ENCODE measurements at places on chromosomes 5 and 9.

DNA sequence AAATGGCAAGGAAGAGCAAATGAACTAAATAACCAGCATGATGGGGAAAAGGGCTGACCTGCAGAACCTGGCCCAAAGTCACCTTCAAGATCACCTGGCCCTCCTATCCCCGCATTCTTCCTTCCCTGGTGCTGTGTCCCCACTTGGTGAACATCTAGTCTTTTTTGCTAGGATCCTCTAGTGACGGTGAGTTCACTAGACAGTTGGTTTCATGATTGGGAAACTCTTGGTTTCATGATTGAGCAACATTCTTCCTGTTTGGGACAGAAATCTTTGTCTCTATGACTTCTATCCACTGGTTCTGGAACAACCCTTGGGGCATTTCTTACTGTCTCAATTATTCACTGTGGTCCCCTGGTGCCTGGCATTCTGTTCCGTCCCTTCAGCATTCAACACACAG lies 50.2 kb upstream of the DAB2IP start:
- DNase-seq = peak; percentile 92

GRCh38 chr5:68339921-68340321 lies 124.4 kb downstream of the PIK3R1 start:
- no peak for DNase-seq

- no peak for DNase-seq
These were observed 74.5 kb downstream of the SH3TC2 start for GRCh38 chr5:148988328-148988727.

- no peak for DNase-seq
These were observed 110.8 kb downstream of the MARCHF3 start for GRCh38 chr5:126919566-126919965.

DNA sequence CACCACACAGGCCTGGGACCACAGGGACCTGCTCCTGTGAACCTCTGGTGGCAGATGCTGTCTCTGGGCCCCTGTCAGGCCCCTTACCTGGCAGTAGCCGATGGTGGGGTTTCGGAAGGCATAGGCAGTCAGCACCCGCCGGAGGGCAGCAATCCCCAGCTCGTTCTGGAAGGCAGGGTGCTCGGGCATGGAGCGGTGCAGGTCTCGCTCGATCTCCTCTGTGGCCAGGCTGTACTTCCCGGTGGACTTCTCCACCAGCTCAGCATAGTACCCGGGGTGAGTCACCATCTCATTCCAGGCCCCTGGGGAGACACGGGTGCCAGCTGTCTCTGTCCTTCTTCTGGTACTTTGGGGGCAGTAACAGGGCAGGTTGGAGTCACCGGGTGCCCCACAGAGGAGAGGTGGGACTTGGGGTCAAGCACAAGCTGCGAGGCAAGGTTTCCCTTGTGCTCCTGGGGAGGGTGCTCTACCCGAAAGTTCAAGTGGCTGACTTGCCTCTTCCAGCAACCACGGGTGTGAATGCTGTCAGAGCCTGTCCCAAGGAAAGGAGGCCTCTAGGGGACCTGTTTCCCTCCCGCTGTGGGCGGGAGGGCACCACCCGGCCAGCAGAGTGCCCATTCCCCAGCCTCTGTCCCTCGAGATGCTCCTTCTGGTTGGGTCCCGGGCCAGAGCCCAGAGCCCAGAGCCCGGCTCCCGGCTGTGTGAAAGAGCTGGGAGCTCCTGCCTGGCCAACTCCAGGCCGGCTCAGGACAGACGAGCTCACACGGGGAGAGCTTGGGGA lies 19.8 kb upstream of the MRNIP start:
- no peak for DNase-seq

- DNase-seq = no peak
These were observed 174.4 kb upstream of the RGMB start for GRCh38 chr5:98599016-98599415.

DNA sequence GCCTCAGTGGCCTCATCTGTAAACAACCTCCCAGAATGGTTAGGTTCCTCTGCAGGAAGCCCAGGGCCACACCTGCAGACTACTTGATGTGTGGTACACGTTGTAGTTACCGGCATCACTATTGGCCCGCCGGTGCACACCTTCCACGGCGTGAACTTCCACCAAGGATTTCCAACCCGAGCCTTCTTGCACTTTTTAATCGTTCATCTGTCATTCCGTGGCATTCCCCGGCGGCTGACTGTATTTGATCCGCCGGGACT lies 5.3 kb upstream of the TRIM41 start:
- no peak for DNase-seq

GRCh38 chr9:123187131-123187530 lies 81.3 kb downstream of the STRBP start:
- no peak for DNase-seq

- no peak for DNase-seq
These were observed 132.9 kb downstream of the ROR2 start for GRCh38 chr9:91817106-91817492.

DNA sequence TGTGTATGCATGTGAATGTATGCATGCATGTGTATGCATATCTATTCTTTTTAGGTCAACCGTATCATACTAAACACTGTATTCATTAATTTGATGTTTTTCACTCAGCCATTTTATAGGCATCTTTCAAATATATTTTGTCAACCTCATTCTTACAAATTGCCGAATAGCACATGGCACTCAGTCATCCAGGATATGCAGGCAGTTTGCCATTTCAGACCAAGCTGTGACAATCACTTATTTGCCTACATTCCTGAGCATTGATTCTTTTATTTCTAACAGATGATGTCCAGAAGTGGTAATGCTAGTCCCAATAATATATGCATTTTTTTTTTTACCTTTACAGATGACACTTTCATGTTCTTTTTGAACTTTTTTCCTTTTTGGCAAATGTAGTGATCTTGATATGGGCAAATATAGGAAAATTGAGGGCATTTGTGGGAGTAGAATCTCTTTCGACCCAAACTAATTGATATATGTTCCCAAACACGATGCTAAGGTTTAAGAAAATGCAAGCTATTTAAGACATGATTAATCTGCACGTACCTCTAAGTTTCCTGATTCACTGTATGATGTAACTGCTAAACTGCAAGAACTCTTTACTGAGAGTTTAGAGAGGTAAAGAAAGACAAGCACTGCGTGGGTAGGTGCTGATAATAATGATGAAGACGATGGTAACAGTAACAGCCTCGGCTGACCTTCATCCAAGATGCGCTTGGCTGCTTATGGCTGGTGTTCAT lies 153.9 kb upstream of the DAP start:
- no peak for DNase-seq

DNA sequence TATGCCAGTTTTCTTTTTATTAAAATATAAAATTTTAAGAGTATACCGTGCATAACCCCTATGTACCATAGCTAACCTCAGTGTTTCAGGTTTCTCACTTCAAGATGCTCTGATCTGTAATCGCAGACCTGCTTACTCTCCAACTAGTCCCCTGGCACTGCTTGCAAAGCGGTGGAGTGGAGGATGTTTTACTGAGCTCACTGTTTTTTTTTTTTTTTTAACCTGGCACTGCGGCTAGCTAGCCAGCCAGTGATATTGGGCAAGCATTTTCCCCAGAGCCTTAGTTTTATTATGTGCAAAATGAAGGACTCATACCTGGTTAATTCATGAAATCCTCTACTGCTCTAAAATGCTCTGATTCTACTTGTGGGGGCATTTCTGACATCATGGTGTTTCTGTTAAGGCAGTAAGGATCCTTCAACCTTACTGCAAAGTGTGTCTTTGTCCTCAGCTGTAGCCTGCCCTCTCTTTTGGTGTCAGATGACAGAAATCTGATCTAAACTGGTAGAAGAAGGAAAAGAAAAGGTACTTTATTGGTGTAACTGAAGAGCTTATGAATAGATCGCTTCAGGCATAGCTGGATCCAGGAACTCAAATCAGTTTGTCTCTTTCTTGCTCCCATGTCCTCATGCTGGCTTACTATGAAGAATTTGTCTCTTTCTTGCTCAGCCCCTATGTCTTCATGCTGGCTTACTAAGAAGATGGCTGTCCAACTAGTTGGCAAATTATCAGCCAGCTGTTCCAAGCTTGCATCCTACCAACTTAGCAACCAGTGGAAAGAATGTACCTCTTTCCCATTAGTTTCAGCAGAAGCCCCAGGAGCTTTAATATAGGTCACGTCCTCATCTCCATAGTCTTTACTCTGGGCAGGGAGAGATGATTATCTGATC lies 59.8 kb downstream of the DOCK2 start:
- DNase-seq = no peak

- no peak for DNase-seq
These were observed 14.2 kb upstream of the PSIP1 start for GRCh38 chr9:15524845-15525455.

DNA sequence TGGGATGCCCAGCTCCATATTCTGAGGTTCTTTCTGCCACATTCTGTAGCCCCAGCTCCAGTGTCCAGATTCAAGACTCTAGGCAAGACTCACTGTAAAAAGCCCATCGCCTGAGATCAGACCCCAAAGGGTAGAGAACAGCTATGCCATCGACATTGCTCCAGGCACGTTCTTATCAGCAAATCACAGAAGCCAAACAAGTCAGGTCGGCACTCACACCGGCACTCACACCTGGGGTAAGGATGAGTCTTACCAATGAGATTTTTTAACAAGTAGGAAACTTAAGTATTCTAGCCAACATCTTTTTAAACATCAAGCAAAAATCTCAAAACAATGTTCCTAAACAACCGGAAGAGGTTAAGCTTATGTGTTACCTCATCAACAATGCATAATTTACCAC lies 2.4 kb downstream of the CDKN2AIPNL start:
- no peak for DNase-seq

DNA sequence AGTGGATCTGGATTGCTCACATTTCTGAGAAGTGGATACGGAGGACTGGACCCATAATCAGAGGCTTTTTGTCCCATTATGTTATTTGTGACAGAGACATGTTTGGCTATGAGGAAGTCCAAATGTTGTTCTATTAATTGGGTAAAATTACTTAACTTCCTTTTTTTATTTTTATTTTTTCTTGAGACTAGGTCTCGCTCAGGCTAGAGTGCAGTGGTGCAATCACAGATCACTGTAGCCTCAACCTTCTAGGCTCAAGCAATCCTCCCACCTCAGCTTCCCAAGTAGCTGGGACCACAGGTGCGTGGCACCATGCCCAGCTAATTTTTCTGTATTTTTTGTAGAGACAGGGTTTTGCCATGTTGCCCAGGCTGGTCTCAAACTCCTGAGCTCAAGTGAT lies 11.9 kb upstream of the PGGT1B start:
- DNase-seq = peak; percentile 67

GRCh38 chr5:96329289-96329688 lies 103.8 kb downstream of the PCSK1 start:
- no peak for DNase-seq

DNA sequence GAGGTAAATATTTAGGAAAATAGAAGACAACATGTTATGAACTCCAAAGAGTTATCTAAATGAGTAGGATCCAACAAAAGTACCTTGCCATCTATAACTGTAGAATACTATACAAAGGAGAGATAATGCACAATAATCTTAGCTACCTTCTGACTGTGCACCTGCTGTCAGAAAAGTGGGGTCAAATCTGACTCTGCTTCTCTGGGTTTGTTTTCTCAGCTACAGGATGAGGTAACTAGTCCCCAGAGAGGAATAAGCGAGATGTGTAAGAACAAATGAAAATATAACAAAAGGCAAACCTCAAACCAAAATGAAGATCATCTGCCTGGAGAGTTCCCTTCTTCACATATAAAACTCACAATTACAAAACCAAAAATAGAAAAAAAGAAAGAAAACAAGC lies 204.8 kb downstream of the DCP2 start:
- no peak for DNase-seq

DNA sequence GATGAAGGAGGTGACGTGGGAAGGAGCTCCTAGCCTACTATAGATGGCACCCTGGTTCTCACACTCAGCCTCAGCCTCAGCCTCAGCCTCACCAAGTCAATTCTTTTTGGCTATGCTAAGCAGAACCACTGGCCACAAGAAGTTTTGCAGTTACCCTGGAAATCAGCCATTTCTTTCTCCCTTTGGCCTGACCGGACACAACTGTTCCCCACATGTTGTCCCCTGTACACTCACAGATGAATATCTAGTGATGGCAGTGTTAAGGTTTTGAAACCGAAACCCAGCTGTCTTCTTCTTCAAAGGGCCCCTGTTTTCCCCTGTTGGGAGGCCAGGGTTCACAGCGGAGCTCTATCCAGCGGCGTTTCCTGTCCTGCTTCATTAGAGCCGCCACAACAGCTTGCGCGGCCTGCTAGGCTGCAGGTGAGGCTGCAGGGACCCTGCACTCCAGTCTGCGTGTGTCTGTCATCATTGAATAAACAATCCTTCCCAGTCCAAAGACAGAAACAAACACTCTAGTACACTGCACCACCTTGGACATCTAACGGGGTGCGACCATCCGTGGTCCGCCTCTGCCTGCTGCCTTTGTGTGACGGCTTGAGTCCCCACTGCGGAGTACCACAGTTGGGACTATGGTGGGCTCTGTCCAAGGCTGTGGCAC lies 250.5 kb downstream of the DENND1A start:
- no peak for DNase-seq

GRCh38 chr9:29312327-29312726 lies 1739.0 kb upstream of the C9orf72 start:
- DNase-seq = no peak

DNA sequence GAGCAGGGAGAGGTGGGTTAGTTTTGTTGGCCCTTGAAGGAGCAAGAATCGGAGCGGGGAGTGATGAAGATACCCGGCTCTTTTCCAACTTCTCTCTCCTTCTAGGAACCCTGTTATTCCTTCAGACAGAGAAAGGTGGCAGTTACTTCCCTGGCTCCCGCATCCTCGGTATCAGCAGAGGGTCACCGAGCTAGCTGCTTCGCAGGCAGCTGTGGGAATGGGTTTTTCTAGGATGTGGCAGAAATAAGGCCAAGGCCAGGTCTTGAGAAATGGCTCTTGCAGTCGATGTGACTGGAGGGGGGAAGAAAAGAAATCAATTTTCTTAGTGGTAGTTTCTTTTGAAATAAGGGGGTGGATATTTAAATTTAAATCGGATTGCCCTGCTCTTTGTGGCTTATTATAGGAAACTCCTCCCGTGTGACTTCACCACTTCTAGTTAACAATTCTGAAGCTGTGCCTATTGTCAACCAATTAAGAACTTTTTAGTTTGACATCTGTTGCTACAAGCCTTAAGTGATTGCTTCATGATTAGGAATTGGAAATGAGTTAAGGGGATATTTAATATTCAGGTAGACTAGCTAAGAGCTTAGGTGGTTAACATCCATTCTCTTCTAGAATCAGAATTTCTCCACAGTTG lies 1.4 kb downstream of the SAP30L start:
- peak; percentile 9 for DNase-seq

DNA sequence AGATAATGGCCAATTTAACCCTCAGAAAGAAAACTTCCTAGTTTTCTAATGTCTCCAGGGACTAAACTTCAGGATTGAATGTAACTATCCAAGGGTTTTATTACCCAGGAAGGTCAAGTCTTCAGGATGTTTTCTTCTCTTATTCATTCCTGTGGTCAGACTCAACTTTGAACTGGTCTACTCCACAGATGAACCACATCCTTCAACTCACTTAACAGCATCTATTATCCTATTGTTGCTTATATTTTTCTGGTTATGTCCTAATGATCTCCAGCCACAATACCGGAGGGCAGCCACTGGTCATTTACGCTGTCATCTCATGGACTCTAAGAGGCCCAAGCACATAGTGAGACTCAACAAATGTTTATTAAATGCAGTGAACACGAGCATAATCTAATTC lies 47.2 kb upstream of the LIFR start:
- no peak for DNase-seq

GRCh38 chr9:133949486-133950061 lies 42.5 kb downstream of the VAV2 start:
- no peak for DNase-seq

Measured in suppressor macrophage (primary cell).